ENCODE measurements at places on chromosomes 4 and X.
A peak's percentile ranks its signal among the peaks of the same experiment; 100 is the strongest.

DNA sequence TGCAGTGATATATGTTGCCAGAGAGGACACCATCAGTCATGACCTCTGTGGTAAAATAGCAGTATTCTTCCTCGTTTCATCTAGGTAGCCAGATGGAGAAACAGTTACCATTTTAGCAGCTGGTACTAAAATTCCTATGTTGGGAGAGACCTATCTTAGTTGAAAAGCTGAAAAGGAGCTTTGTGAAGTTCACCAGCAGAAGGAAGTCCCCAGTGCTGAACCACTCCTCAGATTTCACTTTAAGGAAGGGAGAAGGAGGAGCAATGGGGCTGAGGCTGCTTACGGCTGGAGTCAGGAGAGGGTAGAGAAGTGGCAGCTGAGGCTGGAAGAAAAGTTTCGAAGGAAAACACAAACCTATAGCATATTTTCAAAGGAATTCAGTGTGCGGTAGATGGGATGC is 103.7 kb downstream of the ATXN3L start:
- no peak for DNase-seq

- DNase-seq = no peak
Observed at GRCh38 chr4:179563741-179564140, 2121.5 kb upstream of the AGA start.

DNA sequence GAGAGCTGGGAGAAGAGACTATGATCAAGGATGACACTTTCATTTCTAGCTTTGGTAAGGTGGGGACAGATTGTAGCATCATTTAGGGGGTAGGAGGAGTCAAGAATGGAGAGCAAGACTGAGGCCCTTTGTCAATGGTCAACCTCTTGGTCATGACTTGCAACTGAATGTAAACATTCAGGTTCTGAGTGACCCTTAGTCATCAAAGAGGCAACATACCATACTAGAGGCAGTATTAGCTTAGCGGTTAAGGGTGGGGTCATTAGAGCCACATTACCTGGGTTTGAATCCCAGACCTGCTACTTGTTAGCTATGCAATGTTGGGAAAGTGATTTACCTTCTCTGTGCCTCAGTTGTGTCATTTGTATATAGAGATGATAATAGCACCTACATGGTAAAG is 76.5 kb downstream of the MED28 start:
- DNase-seq = no peak

GRCh38 chr4:76723373-76723772 is 174.6 kb downstream of the SOWAHB start:
- no peak for DNase-seq

GRCh38 chr4:154911097-154911496 is 130.0 kb downstream of the RBM46 start:
- no peak for DNase-seq

DNA sequence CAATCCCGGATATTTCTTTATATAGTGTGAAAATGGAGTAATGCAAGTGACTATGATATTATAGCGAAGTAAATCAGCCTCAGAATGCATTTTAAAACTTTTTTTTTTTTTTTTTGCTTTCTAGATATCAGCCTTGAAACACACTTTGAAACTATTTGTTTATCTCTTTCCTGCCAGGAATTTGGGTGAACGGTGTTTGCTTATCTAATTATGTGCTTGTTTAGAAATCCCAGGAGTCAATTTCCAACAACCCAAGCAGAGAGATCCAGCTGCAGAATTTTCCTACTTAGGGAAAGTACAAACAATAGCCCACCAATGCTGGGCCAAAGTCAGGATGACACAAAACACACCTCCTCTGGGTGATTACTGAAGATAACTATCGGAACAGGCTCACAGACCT is 958.8 kb downstream of the PCDH18 start:
- DNase-seq = no peak

- DNase-seq = no peak
Observed at GRCh38 chr4:119068529-119068962, 67.1 kb upstream of the MYOZ2 start.

- no peak for DNase-seq
Observed at GRCh38 chr4:105075045-105075444, 71.6 kb upstream of the TET2 start.

- no peak for DNase-seq
Observed at GRCh38 chr4:83664741-83665140, 128.8 kb downstream of the GPAT3 start.

DNA sequence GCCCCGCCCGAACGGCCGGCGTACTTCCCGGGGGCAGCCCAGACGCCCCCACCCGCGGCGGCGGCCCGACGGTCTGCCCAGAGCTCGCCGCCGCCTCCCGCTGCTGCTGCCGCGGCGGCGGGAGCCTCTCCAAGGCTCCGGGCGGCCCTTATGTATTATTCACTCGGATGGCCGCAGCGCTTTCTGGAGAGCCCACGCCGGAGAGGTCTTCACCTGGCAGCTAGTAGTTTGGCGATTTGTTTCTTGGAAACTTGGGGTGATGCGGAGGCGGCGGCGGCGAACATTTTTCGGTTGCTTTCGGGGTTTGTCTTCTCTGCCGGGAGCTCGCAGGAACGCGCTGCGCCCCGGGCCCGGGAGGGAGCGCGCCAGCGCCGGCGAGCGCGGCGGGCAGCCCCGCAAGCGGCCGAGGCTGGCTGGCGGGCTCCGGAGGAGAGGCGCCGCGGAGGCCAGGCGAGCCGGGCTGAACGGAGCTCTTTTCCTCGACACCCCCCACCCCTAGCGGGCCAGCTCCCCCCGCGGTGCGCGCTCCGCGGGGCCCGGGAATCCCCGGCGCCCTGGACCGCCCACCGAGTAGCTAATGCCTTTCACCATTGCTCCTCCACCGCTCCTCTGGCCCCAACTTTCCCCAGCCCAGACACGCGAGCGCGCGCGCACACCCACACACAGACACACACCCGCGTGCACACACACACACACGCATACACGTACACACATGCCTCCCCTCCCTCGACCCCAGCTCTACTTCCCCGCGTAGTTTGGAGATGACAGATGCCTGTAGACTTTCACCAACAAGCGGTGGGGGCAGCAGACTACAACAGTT is 113.5 kb downstream of the DHX15 start:
- DNase-seq = no peak

DNA sequence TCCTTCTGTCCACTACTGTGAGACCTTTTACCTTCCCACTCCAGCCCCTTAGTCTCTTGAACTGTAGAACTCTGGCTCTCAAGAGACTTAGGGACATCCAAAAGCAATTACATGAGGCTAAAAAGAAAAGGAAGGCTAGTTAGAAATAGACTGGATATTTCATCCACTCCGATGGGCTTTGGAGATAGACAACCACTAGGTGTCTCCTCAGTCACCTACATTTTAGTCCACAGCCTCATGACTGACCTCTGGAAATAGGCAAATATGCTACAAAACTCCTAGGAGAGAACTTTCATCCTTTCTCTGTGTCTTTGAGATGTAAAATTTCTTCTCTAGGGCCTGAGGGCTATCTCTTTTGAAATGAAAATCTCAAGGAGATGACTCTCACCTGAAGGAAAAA is 45.1 kb upstream of the LAMP2 start:
- no peak for DNase-seq

GRCh38 chr4:141647966-141648365 is 11.6 kb downstream of the IL15 start:
- no peak for DNase-seq

- no peak for DNase-seq
Observed at GRCh38 chr4:76377911-76378310, 43.0 kb downstream of the CCDC158 start.

DNA sequence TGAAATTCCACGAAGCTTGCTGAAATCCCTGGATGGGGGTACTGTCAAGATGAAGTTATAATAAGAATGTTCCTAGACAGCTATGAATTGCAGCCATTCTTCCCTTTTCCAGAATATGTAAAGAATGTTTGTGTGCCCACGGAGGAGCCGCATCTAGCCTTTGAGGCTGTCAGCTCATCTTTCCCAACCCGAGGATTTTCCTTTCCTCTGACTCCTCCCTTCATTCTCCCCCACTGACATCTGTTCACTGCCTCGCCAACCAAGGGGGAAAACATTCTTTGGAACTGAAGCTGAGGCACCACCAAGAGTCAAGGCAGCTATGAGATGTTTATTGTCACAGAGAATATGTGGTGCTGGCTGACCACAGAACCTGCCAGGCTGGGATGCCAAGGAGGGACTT is 8.8 kb downstream of the NHSL2 start:
- no peak for DNase-seq

- DNase-seq = no peak
Observed at GRCh38 chrX:105567082-105567481, 255.3 kb upstream of the NRK start.

GRCh38 chr4:97577004-97577403 is 566.3 kb downstream of the STPG2 start:
- no peak for DNase-seq

- no peak for DNase-seq
Observed at GRCh38 chr4:103098756-103099440, 736 bp downstream of the BDH2 start.

- DNase-seq = no peak
Observed at GRCh38 chr4:3313139-3313538, 20.3 kb downstream of the RGS12 start.

GRCh38 chr4:663438-664428 is 10.3 kb downstream of the ATP5ME start:
- peak; percentile 12 for DNase-seq

DNA sequence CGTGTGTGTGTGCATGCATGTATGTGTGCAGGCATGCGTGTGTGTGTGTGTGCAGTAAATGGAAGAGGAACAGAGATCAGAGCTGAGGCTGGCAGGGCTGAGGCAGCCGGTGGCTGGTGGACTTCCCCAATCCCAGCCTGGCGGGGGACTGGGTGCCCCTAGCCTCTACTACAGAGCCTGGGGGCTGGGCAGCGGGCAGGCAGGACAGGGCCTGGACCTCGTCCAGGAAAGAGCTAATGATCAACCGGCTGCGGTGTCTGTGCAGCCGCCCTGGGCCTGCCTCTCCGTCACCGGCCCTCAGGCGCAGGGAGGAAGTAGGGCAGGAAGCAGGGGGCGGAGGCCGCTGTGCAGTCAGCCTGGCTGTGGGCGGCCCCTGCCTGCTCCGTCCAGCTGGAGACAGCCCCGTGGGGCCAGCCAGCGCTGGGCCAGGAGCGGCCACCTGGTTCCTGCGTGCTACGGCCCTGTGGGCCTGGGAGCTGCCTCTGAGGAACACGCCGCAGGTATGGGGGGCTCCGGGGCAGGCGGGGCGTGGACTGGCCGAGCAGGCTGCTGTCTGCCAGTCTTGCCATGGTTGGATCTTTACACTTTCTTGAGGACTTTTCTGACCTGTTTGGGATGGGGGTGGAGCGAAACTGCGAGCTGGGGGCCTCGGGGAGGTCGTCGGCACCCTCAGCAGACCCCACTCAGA is at the start of gene SH3TC1:
Gene SH3TC1, plus strand, starts transcription at position 385 of the 688 bp plus-strand sequence. CDS start 5,905 bp downstream, outside the sequence.
- no peak for DNase-seq

DNA sequence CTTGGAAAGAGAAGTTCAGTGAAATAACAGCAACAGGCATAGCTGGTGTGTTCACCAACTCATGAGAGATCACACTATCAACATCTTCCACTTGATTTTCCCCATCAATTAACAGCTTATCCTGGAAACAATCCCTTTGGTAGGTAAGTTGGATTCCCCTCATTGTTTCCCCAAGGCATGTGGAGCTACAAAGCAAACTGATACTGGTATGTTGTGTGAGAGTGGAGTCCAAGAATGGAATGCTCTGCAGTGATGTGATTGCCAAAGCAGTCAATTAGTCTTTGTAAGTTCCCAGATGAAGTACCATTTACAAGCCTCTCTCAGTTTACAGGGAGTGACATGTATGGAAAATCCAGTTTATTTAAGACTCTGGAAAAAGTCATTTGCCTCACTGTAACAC is 13.7 kb upstream of the XAGE2 start:
- no peak for DNase-seq

GRCh38 chr4:39469429-39470077 is 10.7 kb downstream of the LIAS start:
- peak; percentile 32 for DNase-seq

- DNase-seq = no peak
Observed at GRCh38 chr4:924107-925096, 7.7 kb downstream of the GAK start.

GRCh38 chrX:94524867-94525266 is 850.9 kb downstream of the FAM133A start:
- DNase-seq = no peak

GRCh38 chrX:84735025-84735424 is 232.8 kb upstream of the HDX start:
- no peak for DNase-seq

DNA sequence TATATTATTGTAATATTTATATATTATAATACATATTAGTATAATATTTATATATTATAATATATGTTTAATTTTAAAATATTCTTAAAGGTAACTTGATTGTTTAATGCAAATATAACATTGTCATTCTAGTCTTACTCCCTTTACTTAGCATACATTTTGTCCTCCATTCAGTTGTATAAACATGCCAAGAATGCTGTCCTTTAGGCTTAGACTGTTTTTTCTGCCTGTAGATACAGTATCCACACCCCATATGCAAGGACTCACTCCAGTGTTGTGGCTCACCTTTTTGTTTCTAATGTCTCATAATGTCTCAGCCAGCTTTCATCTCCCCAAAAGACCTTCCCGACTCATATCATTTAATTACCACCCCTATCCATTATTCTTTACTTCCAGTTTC is 2110.0 kb downstream of the PCDH7 start:
- DNase-seq = no peak

DNA sequence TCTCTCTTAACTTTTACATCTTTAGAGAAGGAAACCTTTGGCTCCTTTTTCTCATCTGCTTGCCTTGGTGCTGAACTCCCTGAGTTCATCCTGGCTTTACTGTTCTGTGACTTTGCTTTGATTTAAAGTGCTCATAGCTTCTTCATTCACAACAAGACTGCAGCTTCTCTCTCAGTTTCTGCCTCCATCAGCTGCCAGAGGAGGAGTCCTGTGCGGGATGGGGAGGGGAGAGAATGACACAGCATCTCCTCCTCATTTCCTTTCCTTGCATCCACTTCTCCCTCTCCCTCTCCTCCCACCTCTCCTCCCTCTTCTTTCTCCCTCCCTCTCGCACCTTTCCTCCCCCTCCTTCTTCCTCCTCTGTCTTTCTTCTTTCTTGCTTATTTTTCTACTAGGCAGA is 42.0 kb downstream of the CBLL2 start:
- DNase-seq = no peak

GRCh38 chr4:15547392-15547791 is 77.7 kb downstream of the CC2D2A start:
- no peak for DNase-seq

Measured in NCI-H524 treated with DMSO at 0.1 percent for 48 hours (cell line).